Stimulated activated naive CD8-positive, alpha-beta T cell treated with anti-CD3 and anti-CD28 coated beads, Interleukin-15, amount 100 ng/mL, for 72 hours (primary cell): ENCODE measurements at places on chromosomes 2 and 18.
A peak's percentile ranks its signal among the peaks of the same experiment; 100 is the strongest.

DNA sequence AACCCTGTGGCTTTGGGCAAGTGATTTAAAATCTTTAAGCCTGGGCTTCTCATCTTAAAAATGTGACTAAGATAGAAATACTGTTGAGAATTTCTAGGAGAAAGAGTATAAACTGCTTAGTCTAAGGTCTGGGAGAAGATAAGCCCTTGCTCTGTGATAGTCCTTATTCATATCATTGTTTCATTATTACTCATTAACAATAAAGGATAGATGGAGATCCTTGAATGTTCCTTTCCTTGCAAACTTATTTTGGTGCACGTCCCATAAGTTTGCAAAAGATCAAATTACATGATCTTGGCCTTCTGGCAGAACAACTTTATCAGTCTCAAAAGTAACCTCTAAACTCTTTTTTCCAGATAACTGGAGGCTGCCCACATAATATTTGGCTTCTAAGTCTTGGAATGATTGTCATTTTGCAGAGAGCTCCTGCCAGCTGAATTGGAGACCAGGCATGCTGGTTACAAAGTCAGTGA, 138.3 kb downstream of the FAM124B start:
- DNase-seq, result no peak

- DNase-seq, result no peak
Measured at GRCh38 chr2:62801110-62801509, 95.6 kb downstream of the EHBP1 start.

DNA sequence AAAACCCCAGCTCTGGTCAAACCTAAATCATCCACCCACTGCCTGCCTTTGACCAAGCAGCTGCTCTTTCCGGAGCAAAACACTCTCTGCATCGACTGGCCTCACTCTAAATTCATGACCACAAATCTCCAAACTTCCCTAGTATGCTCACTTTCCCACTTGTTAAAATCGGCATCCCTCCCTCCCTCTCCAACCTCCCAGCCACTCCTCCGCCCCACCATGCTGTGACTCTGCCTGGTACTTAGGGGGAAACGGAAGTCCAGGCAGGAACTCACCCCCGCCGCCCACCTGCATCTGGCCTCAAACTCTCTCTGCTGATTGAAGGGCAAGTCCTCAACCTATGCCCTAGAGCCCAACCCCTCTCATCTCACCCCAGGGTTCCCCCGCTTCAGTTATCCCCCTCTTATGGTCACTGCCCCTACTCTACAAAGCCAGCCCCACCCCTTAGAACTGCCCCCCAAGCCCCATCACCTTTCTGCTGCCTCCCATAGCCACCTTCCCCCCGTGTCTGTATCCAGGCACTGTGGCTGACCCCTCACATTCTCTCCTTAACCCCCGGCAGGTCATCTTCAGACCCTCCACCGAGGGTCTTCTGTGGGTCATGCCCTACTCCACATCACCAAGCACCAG, 3.8 kb upstream of the ADRA2B start:
- DNase-seq, result no peak

DNA sequence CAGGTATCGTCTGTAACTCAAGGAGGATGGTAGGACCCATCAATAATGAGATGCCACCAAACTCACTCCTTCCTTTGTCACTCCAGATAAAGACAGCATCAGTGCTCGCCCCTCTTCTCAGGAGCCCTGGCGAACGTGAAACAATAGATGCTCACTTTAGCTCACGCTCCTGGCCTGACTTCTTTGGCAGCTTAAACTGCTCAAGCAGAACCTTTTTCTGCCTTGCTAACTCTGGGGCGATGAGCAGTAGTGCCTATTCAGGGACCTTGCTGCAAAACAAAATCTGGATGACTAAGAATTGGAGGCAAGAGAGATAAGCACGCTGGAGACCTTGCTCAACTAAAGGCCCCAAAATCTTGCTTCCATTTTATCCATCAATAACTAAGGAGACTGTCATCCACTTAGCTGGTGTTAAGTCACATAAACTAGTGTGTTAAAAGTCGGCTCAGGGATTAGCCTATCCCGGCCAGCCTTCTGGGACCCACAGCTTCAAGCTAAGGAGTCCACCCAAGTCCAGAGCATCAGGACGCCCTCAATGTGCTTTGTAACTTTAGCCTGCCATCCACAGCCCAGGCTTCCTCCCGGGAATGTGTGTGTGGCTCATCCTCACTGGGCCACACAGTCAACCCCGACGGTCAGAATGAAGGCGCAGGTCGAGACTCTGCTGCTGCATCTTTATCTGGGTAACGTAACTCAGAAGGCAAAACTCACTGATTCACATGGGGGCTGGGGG, 38.9 kb downstream of the ZNF516 start:
- DNase-seq, result no peak

GRCh38 chr2:143705108-143705707, 576.0 kb downstream of the ARHGAP15 start:
- DNase-seq, result no peak

DNA sequence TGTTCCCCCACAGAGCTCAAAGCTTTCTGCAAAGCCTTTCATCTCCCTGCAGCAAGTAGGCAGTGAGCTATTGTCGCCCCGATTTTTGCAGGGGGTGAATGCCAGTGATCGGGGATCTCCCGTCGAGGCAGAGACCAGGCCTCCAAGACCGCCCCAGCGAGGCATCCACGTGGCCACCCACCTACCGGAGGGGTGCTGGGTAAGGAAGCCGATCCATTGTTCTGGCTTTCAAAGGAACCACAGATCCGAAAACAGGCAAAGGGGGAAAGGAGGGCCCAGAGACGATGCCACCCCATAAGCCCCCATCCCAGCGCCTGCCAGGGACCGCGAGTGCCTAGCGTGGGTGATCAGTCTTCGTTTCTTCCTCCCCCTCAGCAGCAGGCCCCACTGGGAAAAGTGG, 2.4 kb downstream of the ADRA2B start:
- DNase-seq, result no peak

- no peak for DNase-seq
Measured at GRCh38 chr2:184413671-184414229, 184.6 kb upstream of the ZNF804A start.

DNA sequence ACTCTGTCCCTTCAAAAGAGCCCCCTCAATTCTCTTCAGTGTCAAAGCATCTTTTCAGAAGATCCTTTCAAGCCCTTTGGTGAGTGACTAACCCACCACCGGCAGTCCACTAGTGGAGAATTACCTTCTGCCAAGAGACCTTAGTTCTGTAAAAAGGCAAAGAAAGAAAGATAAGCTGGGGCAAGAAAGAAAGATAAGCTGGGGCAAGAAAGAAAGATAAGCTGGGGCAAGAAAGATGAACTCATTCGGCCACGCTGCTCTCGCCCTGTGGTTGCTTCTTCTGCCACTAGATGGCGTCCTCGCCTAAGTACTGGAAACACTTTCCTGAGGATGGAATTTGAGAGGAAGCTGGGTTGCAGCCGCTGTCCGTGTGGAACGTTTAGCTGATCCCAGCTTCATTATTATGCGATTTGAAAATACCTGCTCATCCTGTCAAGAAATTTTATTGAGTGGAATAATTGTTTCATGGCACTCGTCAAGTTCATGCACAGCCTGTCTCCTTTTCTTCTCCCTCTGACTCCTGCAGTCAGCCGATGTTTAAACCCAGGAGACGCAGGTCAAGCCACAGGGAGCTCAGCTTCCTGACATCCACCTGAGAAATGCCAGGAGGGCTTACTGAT, 17.3 kb upstream of the ANXA4 start:
- peak; percentile 79 for DNase-seq

DNA sequence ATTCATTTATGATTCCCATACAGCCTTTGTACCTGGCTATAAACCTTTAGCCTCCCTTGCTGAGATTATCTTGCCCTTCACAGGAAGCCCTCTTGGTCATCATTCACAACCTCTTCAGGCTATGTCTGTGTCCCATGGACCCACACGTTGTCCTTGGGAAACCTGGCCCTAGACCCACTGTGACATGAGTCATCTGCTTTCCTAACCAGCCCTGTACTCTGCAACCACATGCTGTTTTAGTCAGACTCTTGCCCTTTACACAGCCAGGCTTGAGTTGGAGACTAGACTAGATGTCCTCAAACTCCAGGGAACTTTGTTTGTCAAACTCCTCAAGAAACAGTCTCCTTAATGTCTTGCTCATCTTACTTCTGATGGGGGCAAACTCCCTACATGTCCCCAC, 229.3 kb upstream of the ZSWIM2 start:
- no peak for DNase-seq

DNA sequence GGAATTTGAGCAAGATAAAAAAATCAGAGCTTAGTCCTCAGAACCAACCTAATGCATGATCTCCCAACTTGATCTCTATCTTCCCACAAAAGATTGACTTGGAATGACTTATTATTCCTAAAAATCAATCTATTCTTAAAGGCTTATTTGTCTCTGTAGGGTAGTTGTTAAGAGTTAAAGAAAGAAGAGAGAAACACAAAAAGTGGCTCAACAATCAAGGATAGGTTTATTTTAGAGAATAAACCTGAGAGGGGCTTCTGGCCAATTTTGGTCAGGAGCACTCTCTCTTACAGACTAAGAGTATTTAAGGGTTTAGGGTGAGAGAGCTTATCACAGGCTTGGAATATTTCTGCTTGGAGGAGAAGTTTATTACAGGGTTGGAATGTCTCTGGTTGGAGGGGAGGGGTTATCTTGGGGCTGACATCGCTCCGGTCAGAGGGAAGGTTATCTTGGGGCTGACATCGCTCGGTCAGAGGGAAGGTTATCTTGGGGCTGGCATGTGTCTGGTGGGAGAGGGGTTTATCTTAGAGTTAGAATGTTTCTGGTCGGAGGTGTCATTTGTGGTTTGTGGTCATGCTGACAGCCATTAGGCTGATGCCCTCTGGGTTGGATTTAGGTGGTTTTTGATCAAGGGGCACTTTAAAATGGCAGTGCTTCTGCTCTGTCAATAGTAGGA, 2.4 kb upstream of the MFF start:
- DNase-seq, result no peak

DNA sequence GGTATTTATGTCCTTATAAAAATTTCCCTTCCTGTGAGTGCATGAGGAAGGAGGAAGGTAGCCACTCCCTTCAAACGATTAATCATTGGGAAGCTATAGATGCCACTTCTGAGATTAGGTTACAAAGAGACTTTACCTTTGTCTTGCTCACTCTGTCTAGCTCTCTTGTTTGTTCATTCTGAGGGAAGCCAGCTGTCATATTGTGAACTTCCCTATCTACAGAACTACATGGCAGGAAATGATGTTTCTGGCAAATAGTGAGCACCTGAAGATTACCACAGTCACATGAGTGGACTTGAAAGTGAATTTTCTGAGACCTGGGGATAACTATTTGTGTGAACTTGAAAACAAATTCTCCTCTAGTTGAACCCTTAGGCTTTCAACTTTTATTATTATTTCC, 776.8 kb downstream of the CCDC85A start:
- DNase-seq, result no peak

DNA sequence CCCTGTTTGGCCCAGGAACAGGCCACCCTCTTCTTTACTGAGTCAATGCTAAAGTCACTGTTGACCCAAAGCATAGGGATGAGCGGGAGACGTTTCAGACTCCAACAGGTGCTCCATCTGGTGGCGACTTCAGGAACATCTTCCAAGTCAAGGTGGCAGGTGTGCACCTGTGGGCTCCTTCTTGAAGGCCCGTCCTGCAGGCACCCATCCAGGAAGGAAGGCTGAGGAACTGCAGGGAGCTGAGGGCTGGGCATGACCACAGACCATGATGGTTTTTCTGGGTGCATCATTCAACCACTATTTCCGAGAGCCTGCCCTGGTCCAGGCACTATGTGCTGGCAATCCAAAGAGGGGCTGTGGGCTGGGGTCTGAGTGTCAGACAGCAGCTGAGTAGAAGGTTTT, 142.8 kb downstream of the NDUFA10 start:
- peak; percentile 39 for DNase-seq

- DNase-seq, result no peak
Measured at GRCh38 chr2:216741223-216741593, 45.9 kb upstream of the IGFBP5 start.

DNA sequence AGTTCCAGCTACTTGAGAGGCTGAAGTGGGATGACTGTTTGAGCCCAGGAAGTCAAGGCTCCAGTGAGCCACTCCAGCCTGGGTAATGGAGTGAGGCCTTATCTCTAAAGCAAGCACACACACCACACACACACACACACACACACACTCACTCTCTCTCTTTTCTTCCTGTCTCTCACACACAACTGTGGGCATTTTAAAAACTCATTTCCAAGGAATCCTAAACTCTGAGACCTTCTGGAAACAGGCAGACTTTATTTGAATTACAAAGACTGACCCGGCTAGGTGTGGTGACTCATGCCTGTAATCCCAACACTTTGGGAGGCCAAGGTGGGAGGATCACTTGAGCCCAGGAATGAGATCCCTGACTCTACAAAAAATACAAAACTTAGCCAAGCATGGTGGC, 21.3 kb downstream of the WDSUB1 start:
- no peak for DNase-seq

DNA sequence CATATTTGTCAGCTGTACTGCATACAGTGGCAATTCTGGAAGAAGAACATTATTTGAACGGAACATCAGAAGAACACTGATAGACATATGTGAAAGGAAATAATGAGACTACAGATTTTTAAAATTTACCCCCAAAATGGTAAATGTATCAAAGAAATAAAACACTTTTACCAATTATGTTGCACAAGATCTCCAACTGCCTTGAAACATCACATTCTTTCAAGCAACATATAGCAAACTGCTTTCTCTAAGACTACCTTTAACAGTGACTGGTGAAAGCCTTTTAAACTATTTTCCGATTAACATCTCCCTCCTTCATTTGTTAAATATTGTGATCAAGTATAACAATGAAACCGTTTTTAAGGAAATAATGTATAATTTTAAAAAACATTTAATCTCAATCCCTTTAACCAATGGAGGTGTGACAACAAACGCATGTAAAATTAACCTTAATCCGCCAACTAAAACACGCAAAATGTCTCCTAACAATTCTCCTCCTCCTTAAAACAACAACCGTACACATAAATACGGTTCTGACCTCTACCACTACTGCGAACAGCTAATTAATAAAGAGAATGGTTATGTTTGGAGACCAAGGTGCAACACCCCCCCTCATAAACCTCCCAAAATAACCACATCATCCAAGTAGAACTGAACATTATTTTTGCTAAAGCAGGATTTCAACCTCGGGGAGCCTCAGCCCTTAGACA, 2.4 kb downstream of the FBXO11 start:
- no peak for DNase-seq

GRCh38 chr2:48712151-48712550, 43.4 kb downstream of the LHCGR start:
- DNase-seq, result no peak

DNA sequence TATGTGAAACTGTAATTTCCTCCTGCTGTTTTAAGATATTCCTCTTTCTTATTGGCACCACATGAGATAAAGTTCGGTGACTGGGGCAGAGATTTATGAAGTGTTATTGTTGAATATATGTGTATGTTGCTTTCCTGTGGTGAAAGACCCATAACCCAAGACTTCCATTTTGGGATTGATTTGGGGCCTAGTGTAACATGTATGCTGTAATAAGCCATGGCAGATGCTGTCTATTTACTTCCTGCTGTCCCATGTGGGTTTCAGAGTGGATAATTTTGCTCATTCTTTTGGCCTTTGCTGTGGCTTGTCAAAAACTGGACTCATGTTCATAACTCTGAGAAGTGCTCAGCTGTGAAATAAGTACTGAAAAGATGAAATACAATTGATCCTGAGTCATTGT, 10.8 kb upstream of the MYO1B start:
- DNase-seq, result no peak
